ENCODE measurements at places on chromosomes 7 and 10. TPM values are rescaled to one million over a fixed set of nuclear protein-coding genes. Genes with fewer than 3 reads are reported as not detected.
A peak's percentile ranks its signal among the peaks of the same experiment; 100 is the strongest.

- H3K27me3 ChIP-seq: no peaks in the 10 kb centered on the region
- DNase-seq: no peak
- H3K4me3 ChIP-seq: no peak overlapping the region
- no peak overlapping the region for H3K27ac ChIP-seq
These were observed 142.8 kb downstream of the HIBADH start for GRCh38 chr7:27519793-27520469.

- H3K27me3 ChIP-seq: no peaks in the 10 kb centered on the region
- no peak overlapping the region for H3K4me3 ChIP-seq
- no peak for DNase-seq
- no peaks in the 10 kb centered on the region for H3K4me1 ChIP-seq
- no peaks in the 10 kb centered on the region for H3K36me3 ChIP-seq
These were observed 26.5 kb upstream of the VSIR start for GRCh38 chr10:71799608-71800453.

GRCh38 chr7:118563311-118563710, 338.8 kb downstream of the ANKRD7 start:
- no peaks in the 10 kb centered on the region for H3K36me3 ChIP-seq
- H3K27ac ChIP-seq: no peak overlapping the region
- H3K27me3 ChIP-seq: no peaks in the 10 kb centered on the region

The MBL2 gene
- total RNA-seq: not detected

DNA sequence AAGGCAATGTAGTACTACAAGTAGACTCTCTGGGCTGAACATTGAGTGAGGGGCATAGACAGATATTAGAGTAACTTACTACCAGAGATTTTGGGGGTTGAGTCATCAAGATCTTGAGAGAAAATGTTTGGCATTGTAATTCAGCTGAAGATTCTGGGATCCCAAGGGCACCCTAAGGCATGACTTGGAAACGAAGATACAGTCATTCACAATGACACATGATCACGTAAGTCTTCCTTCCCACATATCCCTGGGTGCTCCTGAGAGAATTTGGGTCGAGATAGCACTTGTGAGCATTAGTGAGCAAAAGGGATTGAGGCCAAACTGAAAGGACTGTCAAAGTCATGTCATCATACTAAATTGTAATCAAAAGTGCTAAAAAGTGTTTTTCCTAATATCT, 192.5 kb upstream of the PCLO start:
- no peaks in the 10 kb centered on the region for H3K27me3 ChIP-seq
- H3K4me3 ChIP-seq: no peak overlapping the region
- DNase-seq: no peak
- no peaks in the 10 kb centered on the region for H3K36me3 ChIP-seq
- no peaks in the 10 kb centered on the region for H3K4me1 ChIP-seq

The KCP gene
- 0.32 TPM for total RNA-seq

GRCh38 chr7:1011297-1012003, 28.5 kb downstream of the CYP2W1 start:
- H3K4me1 ChIP-seq: no peaks in the 10 kb centered on the region
- H3K27me3 ChIP-seq: no peaks in the 10 kb centered on the region
- H3K4me3 ChIP-seq: no peak overlapping the region
- H3K36me3 ChIP-seq: peaks cover 10% of the 10 kb centered on the region

DNA sequence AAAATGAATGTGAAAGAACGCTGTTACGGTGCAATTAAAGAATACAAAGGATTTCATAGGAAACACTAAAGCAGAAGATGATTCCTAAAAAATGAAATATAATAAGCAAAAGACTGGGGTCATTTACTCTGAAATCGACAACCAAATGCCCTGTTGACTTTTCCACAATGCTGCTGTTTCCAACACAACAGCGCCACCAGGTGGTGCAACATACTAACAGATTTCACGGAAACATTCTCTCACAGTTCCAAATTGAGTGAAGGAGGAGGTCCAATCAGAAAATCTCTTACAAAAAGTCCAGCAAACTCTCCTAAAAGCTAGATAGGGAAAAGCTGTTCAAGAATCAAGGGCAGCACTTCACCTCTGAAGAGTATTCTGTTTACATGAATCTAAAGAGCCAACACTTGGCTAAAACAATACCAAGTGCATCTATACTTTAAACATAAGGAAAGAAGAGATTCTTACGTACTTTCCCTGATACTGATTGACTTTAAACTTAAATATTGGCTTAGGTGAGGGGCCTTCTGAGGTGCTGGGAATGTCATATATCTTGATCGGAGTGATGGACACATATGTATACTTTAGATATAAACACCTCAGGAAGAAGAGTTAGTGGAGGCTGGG, 55.9 kb downstream of the UPF2 start:
- no peak overlapping the region for H3K4me3 ChIP-seq
- DNase-seq: peak; percentile 74
- no peaks in the 10 kb centered on the region for H3K4me1 ChIP-seq
- H3K36me3 ChIP-seq: peaks cover 54% of the 10 kb centered on the region

All from psoas muscle (tissue), 8 donors.